Suppressor macrophage treated with lipopolysaccharide for 1 hour (primary cell): ENCODE measurements at places on chromosomes 6 and 20.

DNA sequence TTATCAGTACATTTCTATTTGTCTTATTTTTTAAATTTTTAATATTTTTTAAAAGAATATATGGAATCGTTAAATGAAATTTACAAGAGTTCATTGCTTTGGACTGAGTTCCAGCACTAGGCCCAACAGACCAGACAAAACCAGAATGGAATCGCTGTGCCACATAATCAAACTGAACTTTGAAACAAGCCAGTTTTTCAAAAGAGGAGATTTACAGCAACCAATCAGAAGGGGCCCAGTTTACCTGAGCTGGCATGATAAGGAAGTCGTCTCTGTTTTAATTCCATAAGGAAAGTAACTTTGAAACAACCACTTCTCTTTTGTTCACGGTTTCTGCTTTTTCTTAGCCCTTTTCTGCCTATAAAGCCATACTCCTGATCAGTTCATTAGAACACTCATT, 293.6 kb upstream of the FLRT3 start:
- DNase-seq = no peak

- no peak for DNase-seq
Observed at GRCh38 chr6:134680021-134680420, 269.9 kb downstream of the ALDH8A1 start.

GRCh38 chr6:25743868-25744267, 10.7 kb upstream of the SLC17A4 start:
- DNase-seq = no peak

DNA sequence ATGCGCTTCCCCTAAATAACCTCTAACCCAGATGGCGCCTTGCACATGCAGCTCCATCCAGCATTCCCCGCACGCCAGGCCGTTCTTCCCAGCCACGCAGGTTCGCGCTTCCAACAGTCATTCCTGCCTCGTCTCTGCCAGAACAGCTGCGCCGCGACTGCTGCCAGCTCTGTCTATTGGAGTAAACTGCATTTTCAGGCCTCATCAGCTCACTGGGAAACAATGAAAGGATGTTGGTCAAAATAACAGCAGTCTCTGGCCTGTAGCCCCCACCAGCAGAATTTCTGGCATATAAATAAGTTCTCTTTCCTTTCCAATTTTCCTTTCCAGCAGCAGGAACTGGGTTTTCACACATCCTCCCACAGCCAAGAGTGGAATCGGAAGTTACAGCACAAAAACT, 14.6 kb downstream of the NRSN1 start:
- no peak for DNase-seq

GRCh38 chr20:5002077-5002413, 735 bp upstream of the SLC23A2 start:
- no peak for DNase-seq

DNA sequence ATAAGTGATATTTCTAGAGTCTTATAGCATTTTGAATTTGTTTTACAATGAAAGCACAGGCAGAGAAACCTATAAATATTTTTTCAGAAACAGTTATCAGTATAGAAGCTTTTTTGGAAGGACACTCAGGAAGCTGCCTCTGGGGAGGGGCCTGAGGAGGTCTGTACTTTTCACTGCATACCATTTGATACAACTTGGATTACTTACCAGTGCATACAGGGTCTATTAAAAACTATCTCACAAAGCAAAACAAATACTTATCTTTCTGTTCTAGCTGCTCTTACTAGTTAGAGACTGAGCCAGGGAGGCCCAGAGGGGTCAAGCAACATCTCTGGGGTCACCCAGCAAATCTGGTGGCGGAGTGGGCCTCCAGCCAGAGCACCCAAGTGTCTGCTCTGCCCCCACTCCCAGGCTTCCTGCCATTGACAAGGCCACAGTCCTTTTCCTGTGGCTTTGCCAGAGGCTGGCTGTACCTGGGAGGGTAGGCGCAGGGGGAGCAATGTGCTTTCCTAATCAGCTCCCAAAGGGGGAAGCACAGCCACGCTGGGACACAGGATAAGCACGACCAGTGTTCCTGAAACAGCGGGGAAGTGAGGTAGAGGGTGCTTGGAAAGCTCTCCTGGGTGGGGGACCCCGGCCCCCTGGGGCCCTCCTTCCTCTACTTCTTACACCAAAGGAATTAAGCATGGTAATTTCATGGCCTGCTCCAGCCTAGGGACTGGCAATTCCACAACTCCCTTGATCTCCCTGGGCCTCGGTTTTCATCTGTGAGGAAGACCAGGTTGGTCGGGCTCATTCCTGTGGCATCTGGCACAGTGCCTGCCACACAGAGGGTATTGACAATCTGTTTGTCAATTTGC, 7.8 kb downstream of the TCF15 start:
- no peak for DNase-seq

GRCh38 chr20:51494241-51495110, 48.0 kb downstream of the NFATC2 start:
- no peak for DNase-seq
